ENCODE measurements at places on chromosomes 2 and 18. TPM values are rescaled to one million over a fixed set of nuclear protein-coding genes. Genes with fewer than 3 reads are reported as not detected.
A peak's percentile ranks its signal among the peaks of the same experiment; 100 is the strongest.

GRCh38 chr2:224584785-224585210 lies 365 bp downstream of the CUL3 start:
- peak; percentile 94 for DNase-seq

GRCh38 chr2:106851881-106852501 lies 34.0 kb downstream of the ST6GAL2 start:
- DNase-seq, result no peak

GRCh38 chr2:233456934-233457333 lies 102.6 kb downstream of the DGKD start:
- DNase-seq, result peak; percentile 41

- DNase-seq, result no peak
These were observed 2.7 kb upstream of the NMI start for GRCh38 chr2:151292141-151292540.

The NEU2 gene
- not detected for total RNA-seq

The DES gene
- 12.6 TPM for total RNA-seq

The CNRIP1 gene
- 16.6 TPM for total RNA-seq

All from spleen (tissue), 13 donors.